ENCODE measurements at places on chromosomes 7 and 10.

DNA sequence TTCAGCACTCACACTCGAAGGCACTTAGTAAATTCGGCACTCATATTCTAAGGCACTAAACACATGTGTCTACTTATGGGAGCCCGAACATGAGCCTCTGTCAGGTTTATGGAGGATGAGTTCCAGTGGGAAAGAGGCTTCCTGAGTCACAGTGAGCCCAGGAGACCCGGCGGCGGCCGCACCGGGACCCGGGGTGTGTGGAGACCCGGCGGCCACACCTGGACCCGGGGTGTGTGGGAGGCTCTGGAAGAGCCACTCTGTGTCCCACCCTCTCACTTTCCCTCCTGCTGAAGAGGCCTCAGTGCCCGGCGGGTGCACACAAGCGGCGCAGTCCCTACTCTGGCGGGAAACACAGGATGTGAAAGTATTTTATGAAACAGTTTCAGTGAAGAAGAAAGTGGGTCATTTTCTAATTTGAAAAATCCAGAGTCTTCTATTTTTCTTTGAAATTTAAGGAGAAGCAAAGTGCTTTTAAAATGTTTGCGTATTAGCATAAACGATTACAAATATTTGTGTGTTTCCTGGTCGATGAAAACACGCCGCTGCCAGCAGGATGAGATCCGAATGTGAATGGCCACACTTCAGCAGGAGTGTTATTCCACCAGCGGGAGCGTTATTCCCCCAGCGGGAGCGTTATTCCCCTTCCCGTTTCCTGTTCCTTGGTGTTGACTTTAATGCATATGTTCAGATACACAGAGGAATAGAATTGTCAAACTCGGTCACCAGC, 625.1 kb downstream of the DNAJB6 start:
- DNase-seq, result no peak

DNA sequence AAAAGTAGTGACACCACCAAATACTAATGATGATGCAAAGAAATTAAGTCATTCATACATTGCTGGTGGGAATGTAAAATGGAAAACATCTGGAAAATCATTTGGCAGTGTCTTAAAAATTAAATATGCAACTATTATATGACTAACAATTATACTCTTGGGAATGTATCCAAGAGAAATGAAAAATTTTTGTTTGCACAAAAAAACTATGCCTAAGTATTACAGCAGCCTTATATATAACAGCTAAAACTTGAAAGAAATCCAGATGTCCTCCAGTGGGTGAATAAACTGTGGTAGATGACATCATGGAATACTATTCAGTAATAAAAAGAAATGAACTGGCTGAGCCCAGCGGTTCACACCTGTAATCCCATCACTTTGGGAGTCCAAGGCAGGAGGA, 132.0 kb downstream of the NEBL start:
- no peak for DNase-seq

GRCh38 chr10:59258890-59259289, 82.4 kb downstream of the PHYHIPL start:
- DNase-seq, result peak; percentile 70

DNA sequence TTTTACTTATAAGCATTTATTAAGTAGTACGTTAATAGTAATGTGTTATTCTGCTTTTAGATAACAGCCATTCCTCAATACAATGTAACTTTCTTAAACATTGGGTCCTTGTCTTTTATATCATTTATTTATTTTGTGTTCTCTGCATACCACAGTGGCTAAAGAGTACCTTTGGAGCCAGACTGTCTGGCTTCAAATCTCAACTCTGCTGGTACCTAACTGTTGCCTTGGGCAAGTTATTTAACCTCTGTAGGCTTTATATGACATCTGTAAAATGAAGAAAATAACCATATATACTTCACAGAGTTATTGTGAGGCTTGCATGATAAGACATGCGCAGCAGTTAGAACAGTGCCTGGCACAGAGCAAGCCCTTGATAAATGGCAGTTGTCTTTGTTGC, 397.6 kb downstream of the MDFIC start:
- peak; percentile 38 for DNase-seq

- DNase-seq, result no peak
These were observed 25.4 kb upstream of the GPAM start for GRCh38 chr10:112208997-112209396.

DNA sequence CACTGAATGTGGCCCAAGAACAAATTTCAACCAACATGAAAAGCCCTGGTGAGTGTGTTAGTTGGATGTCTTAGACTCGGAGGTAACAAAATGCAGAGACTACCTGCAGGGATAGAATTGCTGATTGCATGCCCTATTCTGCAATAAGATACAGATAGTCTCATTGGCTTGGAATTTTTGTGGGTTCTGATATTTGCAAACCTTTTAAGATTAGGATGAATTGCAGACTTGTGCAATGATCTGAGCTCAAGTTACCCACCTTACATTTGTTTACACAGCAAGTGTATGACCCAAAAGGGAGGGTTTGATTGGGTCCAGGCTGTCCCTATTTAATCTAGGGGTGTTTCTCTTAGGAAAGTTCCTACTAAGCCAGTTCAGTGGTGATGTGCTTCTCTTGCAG, 45.4 kb downstream of the GPR37 start:
- peak; percentile 49 for DNase-seq

DNA sequence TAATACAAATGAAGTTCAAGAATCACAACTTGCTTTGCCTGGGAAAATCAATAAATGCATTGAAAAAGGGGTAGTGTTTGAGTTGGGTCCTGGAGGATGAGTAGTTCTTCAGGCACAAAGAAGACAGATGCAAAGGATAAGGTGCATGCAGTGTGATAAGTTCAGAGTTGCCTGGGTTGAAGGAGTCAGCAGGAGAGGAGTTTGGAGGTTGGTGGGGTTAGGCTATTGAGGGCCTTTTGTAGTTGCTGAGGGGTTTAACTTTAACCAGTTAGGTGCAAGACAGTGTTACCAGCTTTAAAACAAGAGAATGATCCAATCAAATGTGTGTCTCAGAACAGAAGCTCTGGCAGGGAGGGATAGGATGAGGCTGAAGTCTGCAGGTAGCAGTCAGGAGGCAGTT, 44.3 kb upstream of the GLCCI1 start:
- peak; percentile 22 for DNase-seq

GRCh38 chr7:150964593-150965111, 13.5 kb downstream of the KCNH2 start:
- peak; percentile 82 for DNase-seq

DNA sequence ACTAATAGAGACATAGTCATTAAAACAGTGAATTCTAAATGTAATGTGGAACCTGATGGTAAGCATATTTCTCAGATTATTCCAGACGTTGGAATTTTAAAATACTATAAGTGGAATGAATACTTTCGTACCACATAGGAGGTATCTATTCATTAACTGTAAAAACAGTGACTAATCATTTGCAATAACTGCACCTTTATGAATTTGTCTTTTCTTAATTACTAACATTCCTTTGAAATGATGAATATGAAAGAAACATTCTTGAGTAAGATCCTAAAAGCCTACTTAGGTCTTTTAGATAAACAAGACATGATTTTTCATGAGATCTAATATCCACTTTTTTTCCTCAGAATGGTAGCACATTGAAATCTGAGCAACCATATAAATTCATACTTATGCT, 549.0 kb upstream of the LRRN3 start:
- no peak for DNase-seq

GRCh38 chr7:123024989-123025758, 29.7 kb upstream of the TAS2R16 start:
- no peak for DNase-seq

GRCh38 chr7:132333301-132333700, 243.0 kb downstream of the PLXNA4 start:
- DNase-seq, result peak; percentile 53

- DNase-seq, result no peak
These were observed 27.4 kb upstream of the DIP2C start for GRCh38 chr10:716821-717220.

GRCh38 chr7:41058986-41059741, 643.7 kb downstream of the INHBA start:
- DNase-seq, result peak; percentile 99

DNA sequence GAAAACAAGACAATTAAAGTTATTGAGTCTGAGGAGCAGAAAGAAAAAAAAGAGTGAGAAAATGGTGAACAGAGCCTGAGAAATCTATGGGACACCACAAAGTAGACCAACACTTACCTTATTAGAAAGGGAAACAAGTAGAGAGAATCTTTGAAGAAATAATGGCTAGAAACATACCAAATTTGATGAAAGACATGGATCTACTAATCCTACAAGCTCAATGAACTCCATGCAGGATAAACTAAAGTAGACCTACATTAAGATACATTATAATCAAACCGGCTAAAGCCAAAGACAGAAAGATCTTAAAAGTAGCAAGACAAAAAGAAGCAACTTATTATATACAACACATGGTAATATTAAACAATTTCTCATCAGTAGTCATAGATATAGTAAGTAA, 782.3 kb upstream of the GHITM start:
- no peak for DNase-seq

GRCh38 chr10:50674469-50675254, 50.9 kb upstream of the SGMS1 start:
- no peak for DNase-seq

GRCh38 chr7:15837306-15837950, 150.9 kb upstream of the MEOX2 start:
- no peak for DNase-seq
